ENCODE measurements at places on chromosomes 16 and 17.

DNA sequence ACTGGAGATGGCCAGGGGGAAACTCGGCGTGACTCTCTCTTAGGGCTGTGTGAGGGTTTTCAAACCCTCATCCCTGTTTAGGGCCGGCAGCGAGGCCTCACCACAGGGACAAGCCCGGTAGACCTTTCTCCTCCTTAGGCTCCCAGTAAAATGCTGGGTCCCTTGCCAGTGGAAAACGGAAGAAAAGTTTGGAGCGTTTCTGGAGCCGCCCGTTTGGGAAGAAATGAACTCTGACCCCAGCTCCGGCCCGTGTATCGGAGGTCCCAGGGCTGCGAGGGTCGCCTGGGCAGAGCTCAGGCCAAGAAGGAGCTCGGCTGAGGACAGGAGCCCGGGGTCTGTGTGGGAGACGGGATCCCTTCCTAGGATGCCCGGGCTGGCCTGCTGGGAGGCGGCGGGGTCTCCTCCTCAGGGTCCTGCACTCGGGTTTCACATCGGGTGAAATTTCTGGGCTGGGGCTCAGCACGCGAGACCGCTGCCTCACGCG lies 23.2 kb downstream of the ZNF213 start:
- DNase-seq = no peak

DNA sequence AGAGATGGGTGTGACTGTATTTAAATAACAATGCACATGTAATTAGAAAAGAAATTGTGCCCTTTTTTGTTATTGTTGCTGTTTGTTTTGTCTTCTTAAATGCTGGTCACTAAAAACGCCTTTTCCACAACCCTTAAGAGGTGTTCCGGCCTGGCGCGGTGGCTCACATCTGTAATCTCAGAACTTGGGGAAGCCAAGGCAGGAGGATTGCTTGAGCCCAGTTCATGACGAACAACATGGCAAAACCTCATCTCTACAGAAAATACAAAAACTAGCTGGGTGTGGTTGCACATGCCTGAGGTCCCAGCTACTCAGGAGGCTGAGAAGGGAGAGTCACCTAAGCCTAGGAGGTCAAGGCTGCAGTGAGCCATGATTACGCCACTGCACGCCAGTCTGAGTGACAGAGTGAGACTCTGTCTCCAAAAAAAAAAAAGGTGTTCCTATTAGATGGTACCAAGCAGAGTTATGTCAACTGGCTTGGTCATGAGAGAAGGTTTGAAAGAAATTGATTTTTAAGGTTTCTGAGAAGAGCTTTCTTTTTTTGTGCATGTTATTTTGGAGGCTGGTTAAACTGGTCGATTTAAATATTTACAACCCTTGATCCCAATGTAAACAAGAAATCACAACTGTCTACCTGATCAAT lies 23.5 kb upstream of the RFFL start:
- DNase-seq = no peak

DNA sequence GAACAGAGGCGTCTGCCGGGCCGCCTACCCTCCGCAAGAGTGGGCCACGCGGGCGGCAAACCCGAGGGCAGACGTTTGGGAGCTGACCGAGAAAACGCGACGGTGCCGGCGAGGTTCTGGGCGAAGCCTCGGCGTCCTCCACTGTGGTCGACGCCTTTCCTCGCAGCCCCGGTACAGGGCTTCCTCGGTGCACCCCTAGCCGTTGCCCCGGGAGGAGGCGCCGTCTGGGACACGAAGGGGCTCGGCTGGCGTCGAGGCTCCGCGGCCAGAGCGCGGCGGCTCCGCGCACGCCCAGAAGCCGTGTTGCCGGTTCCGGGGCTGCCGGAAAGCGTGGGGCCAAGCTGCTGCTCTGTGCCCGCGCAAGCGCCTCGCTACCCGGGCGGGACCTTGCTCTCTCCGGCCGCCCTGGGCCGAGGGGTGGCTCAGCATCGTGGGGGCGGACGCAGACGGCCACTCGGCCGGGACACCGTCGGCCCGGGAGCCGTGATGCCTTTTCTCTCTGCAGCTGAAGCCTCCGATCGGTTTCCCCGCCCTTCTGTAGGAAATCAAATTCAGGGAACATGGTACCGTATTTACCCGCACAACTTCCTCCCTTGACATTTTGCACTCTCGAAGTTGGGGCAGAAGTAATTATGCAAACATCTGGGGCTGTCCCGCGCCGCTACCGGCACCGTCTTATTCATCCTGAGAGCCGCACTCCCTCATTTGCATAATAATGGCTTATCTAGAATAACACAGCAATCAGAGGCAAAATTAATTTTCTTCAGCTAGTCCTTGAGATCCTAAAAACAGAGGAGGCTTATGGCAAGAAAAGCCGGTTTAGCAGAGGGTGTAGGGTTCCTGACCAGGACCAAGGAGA lies 7.3 kb upstream of the CBX8 start:
- DNase-seq = no peak

DNA sequence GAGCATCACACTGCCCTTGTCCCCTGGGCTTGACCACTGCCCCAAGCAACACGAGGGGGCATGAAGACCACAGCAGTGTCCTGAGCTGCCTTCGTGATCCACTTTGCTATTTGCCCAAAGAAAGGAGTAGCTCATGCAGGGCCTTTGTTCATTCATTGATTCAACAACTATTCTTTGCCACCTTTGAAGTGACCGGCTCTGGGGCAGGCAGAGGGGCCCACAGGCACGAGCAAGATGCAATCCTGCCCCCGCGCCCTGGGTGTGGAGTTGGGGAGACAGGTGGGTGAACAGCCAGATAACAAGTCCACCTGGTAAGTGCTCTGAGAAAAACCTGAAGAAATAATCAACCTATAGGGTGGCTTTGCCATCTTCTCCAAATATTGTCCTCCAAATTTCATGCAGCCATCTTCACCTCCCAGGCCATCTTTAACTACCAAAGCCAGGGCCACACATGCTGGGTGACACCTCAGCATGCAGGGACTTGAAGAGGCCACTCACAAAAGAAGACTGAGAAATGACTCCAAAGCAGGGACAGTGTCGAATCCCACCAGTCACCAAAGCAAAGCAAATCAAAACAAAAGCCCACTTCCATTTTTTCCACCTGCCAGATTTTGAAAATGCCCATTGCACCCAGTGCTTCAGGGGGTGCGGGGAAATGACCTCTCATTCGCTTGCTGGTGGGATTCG lies 18.2 kb upstream of the RBFOX3 start:
- DNase-seq = no peak

DNA sequence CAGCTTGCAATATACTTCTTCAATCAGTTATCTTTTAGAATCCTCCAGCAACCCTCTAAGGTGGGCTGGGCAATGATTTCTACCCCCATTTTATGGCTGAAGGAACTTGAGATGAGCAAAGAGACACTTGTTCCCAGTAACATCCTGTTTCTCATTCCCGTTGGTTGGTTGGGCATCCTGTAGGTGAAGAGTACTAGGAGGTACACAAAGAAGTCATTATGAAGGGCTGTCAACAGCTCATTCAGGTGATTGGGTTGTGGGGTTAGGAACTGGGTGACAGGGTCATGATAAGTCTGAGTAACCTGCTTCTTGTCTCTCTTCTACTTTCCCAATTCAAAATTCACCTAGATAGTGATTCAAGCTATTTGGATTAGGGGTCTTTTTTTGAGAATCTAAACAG lies 76.5 kb downstream of the MMD start:
- no peak for DNase-seq

GRCh38 chr17:67718325-67718941 lies 697 bp downstream of the NOL11 start:
- no peak for DNase-seq

DNA sequence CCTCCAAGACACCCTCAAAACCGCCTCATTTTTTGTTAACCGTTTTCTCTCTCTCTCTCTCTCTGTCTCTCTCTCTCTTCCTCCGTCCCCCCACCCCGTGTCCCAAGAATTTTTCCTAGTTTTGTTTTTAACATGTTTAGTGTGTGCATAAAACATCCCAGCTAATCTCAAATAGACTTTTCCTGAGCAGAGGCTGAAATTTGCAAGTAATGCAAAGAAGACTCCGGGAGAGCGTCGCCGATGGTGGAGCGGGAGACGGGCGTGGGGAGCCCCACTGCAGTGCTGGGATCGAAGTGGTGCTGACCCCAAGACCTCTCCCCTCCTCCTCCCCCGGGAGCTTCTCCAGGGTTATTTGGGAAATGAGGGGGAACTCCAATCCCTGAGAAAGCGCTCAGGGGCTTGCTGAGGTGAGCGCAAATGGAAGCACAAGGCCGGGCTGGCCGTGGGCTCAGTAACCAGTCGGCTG lies 4.7 kb upstream of the DLX4 start:
- DNase-seq = no peak

GRCh38 chr17:15444805-15445204 lies 22.6 kb downstream of the CDRT4 start:
- no peak for DNase-seq

DNA sequence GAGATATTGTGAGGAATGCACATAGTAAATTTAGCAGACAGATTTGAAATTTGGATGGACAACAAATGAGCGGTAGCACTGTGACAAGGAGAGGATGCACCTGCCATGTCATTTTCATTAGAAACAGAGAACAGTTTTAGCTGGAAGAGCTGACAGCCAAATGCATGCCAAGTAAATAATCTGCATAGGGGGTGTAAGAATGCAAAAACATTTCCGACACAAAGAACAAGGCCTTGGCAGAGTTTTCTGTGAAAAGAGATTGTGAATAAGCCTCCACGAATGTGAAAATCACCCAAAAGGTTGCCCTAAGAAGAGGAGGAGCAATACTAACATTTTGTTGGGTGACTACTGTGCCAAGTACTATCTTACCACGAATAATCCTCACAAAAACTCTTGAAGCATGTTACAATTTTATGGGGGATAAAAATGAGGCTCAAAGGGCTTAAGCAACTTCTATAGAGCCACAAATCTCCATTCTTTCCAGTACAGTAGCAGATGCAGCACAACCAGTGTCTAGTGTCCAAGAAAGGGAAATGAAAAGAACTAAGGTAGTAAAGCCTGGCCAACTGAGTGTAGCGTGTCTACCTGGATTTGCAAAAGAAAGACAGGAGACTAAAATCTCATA lies 28.3 kb downstream of the TMEM100 start:
- DNase-seq = no peak

DNA sequence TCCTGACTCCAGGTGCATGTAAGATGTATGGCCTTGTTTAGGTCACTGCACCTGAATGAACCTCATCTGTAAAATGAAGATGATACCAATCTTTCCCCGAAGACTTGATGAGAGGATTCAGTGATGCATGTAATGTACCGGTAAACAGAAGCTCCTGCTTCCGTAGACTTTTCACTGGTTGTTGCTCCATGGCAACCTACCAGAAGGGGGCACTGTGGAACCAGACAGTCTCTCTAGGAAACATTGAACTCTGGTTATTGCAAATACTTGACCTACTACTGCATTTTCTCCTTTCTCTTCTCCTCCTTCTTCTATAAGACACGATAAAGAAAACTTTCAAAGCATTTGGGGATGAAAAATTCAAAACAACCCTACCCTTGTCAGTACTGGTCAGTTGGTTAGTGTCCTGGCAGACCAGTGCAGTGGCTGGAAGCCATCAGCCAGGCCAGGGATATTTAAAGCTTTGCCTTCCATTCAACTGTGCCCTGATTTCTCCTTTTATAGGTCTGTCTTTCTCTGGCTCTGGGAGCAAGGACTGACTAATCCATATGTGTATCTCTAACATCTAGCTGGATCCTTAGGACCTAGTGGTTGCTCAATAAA lies 667.4 kb upstream of the SALL1 start:
- no peak for DNase-seq

DNA sequence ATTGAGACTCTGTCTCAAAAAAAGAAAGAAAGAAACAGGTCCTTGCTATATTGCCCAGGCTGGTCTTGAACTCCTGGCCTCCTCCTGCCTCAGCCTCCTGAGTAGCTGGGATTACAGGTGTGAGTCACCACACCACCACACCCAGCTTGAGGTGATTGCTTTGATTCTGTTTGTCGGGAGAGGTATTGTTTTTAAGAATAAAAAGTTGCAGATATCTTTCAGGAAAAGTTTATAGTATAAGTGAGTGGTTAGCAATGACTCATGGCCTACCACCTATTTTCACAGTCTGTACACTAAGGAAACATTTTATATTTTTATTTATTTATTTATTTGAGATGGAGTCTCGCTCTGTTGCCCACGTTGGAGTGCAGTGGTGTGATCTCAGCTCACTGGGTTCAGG lies 45.0 kb downstream of the RHOT1 start:
- DNase-seq = no peak

DNA sequence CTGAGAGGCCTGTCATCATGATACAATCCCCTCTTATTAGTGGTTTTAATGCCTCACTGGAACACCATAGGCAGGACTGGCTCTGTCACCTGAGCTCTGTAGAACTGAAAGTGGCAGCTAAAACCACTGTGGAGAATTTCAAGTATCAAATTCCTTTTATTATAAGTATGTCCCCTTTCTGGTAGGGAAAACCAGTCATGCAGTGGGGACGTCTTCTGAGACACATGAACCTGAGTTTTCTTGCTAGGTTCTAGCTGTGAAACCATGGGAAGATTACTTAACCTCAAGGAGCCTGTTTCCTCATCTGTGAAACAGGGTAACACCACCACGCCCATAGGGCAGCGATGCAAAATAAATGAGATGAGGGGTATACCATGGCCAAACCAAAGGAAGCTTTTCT lies 4.7 kb downstream of the VAC14 start:
- DNase-seq = no peak

DNA sequence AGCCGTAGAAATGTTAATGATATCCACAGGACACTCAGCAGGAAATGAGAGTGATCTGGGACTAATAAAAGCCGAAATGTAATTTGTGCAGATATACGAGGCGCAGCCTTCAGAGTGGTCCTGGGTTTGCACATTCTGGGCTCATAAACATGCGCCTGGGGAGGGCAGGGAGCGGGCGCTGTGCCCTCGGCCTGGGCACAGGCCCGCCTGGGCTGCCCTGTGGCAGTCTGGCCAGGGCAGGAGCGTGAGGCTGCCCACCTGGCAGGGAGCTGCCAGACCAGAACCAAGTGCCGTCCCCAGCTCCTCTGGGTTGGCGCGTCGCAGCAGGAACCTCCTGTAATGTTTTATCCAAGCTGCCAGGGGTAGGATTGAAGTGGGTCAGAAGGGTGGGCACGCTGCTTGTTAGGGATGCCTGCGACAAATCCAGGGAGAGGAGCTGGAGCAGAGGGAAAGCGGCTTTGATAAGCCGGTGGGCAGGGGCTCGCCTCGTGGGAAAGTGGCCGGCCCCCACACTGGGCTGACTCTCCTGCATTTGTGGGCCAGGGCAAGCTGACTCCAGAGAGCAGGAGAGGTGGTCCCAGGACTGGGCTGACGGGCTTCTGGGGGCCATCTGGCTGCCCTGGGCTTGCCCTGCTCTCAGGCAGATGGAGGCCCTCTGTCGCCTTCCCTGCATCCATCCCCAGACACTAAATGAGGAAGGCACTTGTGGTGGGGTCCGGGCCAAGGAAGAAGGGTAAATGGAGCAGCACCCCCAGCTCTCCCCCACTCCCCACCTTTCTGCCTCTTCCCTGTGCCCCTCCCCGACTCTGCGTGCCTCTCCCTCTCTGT lies 45.9 kb downstream of the SREBF1 start:
- no peak for DNase-seq

DNA sequence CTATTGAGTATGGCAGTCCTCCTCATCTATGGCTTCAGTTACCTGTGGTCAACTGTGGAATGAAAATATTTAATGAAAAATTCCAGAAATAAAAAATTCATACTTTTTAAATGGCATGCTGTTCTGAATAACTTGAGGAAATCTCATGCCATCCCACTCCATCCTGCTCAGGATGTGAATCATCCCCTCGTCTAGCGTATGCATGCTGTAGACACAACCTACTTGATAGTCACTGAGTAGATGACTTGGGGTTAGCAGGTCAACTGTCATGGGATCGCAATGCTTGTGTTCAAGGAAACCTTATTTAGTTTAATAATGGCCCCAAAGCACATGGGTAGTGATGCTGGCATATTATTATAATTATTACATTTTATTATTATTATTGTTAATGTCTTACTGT lies 4.8 kb upstream of the VAC14 start:
- no peak for DNase-seq

- DNase-seq = no peak
Measured at GRCh38 chr16:84081446-84081989, 35.2 kb downstream of the MBTPS1 start.
